Activated CD8-positive, alpha-beta T cell treated with anti-CD3 and anti-CD28 coated beads, Interleukin-2, amount 10 ng/mL, durations not matched to agents 7 days and 5 days (primary cell): ENCODE measurements at places on chromosomes 1 and 21.
A peak's percentile ranks its signal among the peaks of the same experiment; 100 is the strongest.

- no peak for DNase-seq
Measured at GRCh38 chr1:172341697-172342096, 78.8 kb upstream of the C1orf105 start.

DNA sequence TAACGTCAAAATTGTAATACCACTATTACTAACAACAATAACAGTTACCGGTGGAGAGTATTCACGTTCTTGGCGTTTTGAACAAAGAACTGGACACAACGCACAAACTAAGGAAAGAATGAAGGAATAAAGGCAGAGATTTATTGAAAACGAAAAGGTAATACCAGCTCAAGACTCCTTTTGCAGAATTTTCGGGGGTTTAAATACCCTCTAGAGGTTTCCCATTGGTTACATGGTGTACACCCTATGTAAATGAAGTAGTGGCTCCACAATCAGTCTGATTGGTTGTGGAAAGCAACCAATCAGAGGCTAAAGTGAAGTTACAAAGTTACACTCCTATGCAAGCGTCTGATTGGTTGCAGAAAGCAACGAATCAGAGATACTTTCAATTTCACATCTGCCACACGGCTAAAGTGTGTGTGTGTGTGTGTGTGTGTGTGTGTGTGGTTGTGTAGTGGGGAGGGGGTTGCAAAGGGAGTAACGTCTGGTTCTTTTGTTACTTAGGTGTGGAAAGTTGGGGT lies 1.1 kb upstream of the GTF2B start:
- peak; percentile 36 for DNase-seq

DNA sequence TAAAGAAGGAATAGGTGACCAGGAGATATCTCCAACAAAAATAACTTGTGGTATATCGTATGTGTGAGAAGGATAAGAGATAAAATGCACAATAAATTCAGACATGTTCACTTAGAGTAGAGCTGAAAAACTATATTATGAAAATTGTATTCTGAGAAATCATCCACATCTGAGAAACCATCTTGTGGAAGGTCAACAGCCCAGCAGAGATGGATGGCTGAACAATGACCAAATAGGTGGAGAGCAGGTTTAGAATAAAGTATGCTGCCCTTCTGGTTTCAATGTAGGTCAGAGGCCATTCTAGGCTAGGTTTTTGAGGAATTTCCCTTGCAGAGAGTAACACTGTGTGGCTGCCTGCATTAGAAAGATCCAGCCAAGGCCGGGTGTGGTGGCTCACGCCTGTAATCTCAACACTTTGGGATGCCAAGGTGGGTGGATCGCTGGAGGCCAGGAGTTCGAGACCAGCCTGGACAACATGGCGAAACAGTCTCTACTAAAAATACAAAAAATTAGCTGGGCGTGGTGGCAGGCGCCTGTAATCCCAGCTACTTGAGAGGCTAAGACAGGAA lies 8.8 kb upstream of the UAP1 start:
- no peak for DNase-seq

DNA sequence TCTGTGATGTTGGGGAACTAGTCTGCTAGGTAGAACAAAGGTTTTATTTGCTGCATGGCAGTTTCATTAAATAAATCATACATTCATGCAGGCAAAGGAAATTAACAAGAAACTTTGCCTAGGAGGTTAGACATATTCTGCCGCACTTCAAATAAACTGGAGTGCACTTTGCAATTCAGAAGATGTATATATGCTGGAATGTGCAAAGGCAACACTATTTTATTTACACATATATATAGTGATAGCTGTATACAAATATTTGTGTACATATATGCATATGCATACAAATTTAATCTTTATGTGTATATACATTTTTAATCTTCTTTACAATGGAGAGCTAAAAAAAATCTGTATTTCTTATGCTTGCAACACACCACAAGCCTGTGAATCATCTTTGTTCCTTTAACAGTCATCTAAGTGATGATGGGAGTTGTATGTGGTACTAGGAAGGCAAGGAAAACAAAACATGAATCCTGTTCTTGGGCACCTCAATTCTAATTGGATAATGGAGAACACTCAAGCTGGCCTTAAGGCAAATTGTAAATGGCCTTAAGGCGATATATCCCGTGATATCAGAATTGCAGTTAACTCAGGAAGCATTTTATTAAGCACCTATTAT lies 605.8 kb upstream of the CAMK1G start:
- DNase-seq = no peak

DNA sequence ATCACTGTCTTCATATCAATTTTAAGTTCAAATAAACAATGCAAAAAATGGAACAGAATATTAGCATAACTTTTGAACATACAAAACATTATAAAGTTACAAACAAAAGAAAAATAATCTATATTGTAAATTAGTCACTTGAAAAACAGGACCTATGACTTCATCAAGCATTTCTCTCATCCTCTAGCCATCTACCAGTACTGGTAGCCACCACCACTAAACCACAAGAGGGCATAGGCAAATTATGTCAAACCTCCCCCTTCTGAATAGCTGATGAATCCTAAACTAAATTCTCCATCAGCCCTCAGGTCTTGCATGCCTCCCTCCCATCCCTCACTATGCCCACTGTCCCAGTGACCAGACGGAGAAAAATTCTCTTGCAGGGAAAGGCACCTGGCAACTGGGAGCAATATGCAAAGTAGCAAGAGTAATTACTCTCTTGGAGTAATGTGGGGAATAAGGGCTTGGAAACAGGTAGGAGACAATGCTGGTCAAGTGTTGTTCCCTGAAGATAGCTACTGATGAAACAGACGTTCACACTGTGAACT lies 37.1 kb downstream of the SSX2IP start:
- no peak for DNase-seq

- peak; percentile 83 for DNase-seq
Measured at GRCh38 chr1:28877132-28877781, 37.1 kb upstream of the EPB41 start.

- DNase-seq = no peak
Measured at GRCh38 chr1:101101360-101101759, 75.8 kb upstream of the DPH5 start.

- no peak for DNase-seq
Measured at GRCh38 chr1:51750218-51750617, 128.3 kb downstream of the NRDC start.

- DNase-seq = no peak
Measured at GRCh38 chr1:190699165-190699564, 221.5 kb upstream of the BRINP3 start.

DNA sequence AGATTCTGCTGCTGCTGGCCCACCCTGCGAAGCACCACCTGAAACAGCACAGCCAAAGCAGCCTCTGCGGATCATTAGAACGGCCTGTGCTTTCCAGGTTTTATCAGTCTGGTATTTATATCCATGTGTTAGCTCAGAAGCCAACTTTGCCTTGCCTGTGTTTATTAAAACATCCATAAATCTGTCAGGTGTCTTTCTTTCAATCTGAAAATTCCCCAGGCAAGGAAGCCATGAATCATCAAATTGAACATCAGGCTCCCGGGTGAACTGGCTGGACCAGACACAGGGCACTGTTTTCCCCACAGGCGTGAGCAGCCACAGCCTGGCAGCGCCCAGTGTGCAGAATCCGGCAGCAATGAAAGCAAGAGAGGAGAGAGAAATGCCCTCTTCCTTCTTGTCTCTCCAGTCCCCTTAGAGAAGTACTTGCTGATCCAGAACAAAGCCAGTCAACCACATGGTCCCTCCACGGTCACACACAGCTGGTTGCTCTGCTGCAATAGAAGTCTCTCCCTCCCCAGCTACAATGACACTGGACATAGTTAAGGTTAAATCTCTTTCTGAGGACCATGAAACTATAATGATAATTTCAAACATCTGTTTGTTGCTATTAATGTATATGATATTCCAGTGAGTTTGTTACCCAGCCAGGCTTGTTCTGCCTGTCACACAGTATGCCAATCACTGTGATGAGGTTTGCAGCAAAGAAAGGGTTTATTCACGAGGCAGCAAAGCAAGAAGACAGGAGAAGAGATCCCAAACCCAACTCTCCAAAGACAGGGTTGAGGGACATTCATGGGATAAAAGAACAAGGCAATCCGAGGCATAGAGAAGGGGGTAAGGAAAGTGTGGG lies 212.1 kb upstream of the FMN2 start:
- no peak for DNase-seq

GRCh38 chr1:15173863-15174614 lies 20.5 kb downstream of the TMEM51 start:
- no peak for DNase-seq

- DNase-seq = peak; percentile 63
Measured at GRCh38 chr1:200483491-200484143, 73.8 kb upstream of the ZNF281 start.

DNA sequence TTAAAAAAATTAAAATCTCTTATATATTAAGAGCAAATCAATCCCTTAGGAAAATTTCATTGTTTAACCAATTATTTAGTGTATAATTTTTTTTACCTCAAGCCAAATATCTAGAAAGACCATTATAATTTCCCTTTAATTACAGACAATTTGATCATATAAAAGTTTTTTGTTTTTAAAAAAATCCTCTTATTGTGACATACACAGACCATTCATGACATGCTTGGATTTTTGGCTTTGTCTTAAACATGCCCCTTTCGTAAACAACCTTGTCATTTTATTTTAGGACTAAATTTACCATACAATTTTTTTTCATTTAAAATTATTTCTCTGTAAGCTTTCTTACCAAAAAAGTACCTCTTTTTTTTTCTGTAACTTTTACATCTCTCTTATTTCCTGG lies 14.2 kb upstream of the CYP4B1 start:
- no peak for DNase-seq

GRCh38 chr1:111904478-111905218 lies 84.8 kb downstream of the KCND3 start:
- no peak for DNase-seq

GRCh38 chr1:245809361-245809760 lies 654.6 kb downstream of the KIF26B start:
- no peak for DNase-seq

DNA sequence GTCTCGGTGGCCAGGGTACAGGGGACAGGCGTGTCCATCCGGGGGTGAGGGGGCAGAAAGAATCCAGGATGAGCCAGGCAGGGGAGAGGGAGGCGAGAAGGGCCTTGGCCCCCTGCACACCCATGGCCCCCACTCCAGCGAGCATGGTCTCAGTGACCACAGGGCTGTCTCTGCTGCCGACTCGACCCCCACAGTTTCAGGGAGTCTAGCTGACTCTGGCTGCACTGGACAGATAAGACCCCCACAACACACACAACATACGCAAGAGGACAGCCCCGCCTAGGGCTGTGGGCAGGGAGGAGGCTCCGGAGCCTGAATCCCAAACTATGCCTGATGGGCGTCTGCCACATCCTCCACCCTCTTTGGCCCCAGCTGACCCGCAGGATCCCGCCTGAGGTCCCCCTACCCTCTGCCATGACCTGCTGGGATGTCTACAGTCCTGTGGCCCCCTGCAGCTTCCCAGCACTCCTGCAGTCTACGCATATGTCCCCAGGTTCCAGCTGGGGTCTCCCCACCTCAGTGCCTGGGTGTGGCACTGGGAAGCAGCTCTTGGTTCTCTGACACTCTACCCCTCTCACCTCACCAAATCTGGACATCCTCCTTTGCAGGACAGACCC lies 22.0 kb downstream of the WNT9A start:
- DNase-seq = no peak

- no peak for DNase-seq
Measured at GRCh38 chr1:19942088-19942487, 18.7 kb upstream of the PLA2G2E start.

GRCh38 chr1:116078699-116079223 lies 32.4 kb upstream of the MAB21L3 start:
- no peak for DNase-seq

DNA sequence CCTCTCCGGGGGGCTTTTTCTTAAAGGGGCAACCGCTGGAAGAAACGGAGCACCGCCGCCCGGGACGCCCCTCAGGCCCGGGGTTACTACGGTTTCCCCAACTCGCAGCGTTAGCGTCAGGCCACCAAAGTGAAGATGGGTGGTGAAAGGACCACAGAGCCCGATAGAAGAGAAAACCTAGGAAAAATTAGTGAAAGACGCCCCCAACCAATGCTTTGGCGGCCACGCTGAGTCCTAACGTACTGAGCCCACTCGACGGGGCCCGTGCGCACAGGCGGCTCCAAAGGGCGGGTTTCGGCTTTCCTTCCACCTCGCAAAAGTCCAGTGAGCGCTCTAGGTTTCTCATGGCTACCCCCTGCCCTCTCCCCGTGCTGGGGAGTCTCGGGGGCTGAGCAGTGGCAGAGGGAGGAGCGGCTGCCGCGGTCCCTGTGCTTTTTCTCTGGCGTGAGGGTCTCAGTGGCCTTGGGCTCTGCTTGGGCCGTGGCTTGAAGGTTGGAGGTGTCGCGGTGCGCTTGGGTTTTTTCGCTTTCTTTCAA lies 12.2 kb upstream of the SPEN start:
- peak; percentile 56 for DNase-seq

- peak; percentile 72 for DNase-seq
Measured at GRCh38 chr21:32770871-32771523, 558 bp downstream of the PAXBP1 start.

GRCh38 chr1:221711063-221711577 lies 30.8 kb downstream of the DUSP10 start:
- no peak for DNase-seq

DNA sequence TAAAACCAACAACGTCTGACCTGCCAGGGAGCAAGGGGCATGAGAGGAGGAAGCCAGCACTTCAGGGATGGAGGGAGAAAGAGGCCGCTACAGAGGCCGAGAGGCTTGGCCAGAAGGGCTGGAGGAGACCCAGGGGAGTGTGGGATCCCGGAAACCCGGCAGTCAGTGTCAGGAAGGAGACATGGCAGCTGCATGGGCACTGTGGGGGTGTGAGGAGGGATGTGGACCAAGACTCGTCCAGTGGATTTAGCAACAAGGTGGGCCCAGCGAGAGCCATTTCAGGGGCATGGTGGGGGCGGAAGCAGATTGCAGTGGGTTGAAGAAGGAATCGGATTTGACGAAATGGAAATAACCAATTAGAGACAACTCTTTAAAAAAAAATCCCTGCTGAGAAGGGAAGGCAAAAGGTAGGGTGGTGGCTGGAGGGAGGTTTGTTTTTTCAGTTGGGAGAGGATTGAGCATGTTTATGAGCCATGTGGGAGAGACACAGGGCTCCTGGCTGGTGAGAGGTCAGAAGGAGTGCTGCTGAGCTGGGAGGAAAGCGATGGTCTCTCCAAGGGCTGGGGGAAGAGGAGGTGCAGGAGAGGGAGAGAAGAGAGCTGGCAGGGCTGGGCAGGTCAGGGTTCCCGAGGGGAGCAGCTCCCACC lies 4.4 kb downstream of the B4GALT2 start:
- DNase-seq = no peak

GRCh38 chr1:223298701-223299100 lies 65.3 kb downstream of the SUSD4 start:
- DNase-seq = no peak

DNA sequence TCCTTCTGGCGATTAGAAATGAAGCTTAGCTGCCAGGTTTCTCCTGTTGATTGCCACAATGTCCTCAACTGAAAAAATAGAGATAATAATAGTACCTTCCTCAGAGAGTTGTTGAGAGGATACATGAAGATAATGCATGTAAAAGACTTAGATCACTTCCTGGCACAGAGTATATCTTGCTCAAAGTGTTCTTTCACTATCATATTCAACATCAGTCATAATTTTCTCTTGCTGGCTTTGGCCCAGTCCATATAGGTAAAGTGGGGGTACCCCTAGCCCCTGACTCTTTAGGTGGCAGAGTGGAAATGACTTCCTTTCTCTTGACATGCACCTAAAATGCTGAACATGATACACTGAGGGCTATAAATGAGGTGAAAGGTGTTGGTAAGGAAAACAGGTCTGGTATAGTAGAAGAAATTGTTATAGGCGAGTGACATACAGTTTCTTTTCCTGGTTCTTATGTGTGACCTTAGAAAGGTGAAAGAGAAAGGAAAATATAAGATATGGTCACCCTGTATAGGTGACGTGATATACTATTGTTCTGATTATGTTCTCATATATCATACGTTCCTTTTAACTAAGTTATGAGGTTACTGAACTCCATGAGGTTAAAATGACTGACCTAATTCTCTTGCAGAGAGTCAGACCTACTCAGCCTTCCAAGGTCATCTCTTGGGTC lies 209.9 kb upstream of the DEPDC1 start:
- DNase-seq = no peak
